ENCODE measurements at places on chromosomes 11 and 22. TPM values are rescaled to one million over a fixed set of nuclear protein-coding genes. Genes with fewer than 3 reads are reported as not detected.

DNA sequence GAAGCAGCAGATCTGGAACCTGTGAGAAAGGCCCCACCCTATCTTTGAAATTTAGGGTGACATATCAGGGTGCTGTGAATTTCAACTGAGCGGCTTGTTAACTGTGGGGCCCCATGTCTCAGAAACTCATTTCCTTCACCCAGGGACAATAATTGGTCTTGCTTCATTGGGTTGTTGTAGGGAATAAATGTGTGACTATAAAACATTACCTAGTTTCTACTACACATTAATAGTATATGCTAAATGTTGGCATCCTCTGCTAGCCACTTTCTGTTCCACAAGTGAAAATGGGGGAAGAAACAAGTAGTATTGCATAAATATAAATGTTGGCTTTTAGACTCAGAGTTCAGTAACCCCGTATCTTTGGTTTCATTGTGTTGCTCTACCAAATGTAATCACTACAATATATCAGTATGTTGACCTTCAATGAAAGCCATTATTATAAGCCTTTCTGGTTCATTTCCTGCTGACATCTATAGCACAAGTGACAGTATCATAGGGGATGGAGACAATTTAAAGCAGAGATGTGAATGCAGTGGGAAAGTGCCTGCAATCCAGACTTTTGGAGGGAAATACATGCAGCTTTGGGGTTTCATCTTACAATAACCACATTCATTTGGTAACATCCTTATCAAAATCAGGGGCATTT is 905.5 kb upstream of the RAG2 start:
- no peak overlapping the region for H3K4me3 ChIP-seq
- no peaks in the 10 kb centered on the region for H3K4me1 ChIP-seq
- H3K27ac ChIP-seq = no peak overlapping the region
- DNase-seq = no peak
- H3K36me3 ChIP-seq = no peaks in the 10 kb centered on the region

- no peak overlapping the region for H3K4me3 ChIP-seq
- no peaks in the 10 kb centered on the region for H3K36me3 ChIP-seq
- no peak for DNase-seq
- no peak overlapping the region for H3K27ac ChIP-seq
- peaks cover 18% of the 10 kb centered on the region for H3K4me1 ChIP-seq
Observed at GRCh38 chr11:124108156-124108555, 7.1 kb upstream of the VWA5A start.

DNA sequence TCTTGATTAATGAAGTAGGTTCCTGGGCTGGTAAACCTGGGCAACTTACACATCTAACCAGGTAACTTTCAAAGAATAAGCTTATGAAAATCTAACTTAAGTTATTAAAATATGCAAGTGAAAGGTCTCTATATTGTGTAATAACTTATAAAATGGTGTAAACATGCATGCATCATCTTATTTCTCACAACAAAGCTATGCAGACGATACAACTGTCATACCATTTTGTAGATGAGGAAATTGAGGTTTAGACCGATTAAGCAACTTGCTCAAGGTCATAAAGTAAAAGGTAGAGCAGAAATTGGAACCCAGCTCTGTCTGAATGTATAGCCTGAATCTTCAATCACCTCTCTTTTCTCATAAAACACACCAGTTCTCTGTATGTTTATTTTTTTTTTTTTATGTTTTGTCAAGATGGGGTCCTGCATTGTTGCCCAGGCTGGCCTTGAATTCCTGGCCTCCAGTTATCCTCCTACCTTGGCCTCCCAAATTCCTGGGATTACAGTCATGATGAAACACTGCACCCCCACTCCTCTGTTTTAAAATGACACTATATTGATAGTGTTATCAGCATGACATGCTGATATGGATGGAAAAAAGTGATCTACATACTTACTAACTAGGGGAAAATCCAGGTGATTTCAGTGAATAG is 109.6 kb downstream of the SGSM3 start:
- H3K27ac ChIP-seq = no peak overlapping the region
- H3K36me3 ChIP-seq = peaks cover 2% of the 10 kb centered on the region
- no peak overlapping the region for H3K4me3 ChIP-seq

GRCh38 chr11:14212986-14213385 is 146.0 kb downstream of the RRAS2 start:
- H3K27ac ChIP-seq = no peak overlapping the region
- DNase-seq = no peak
- peaks cover 16% of the 10 kb centered on the region for H3K27me3 ChIP-seq
- no peak overlapping the region for H3K4me3 ChIP-seq
- no peaks in the 10 kb centered on the region for H3K36me3 ChIP-seq
- H3K4me1 ChIP-seq = no peaks in the 10 kb centered on the region

- no peaks in the 10 kb centered on the region for H3K4me1 ChIP-seq
- H3K27me3 ChIP-seq = peaks cover 52% of the 10 kb centered on the region
- no peaks in the 10 kb centered on the region for H3K36me3 ChIP-seq
- H3K4me3 ChIP-seq = no peak overlapping the region
- H3K27ac ChIP-seq = no peak overlapping the region
- DNase-seq = no peak
Observed at GRCh38 chr11:72535194-72535547, 100.8 kb upstream of the CLPB start.

DNA sequence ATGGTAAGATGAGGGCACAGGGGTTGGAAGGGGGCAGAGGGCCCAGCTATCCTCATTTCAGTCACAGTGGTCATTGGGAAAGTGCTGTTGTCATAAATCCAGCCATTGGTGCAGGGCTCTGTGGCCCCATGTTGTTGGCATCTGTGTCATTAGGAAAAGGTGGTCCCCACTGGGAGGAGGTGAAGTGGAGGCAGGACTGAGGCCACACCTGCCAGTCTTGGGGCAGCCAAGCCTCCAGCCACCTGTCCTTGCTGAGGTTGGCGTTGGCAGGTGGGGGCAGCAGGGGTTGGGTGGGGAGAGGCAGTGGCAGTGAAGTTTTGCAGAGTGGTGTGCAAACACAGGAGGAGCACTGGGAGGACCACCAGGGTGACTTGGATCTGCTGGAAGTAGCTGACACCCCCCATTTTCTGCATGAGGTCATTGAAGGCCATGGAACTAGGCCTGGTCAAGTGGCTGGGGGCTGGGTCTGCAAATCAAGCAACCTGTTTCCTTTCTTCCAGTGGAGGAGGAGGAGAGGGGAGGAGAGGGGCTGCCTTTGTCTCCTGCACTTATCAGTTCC is 25.3 kb downstream of the SLC22A6 start:
- DNase-seq = no peak
- no peak overlapping the region for H3K27ac ChIP-seq
- no peaks in the 10 kb centered on the region for H3K4me1 ChIP-seq
- no peaks in the 10 kb centered on the region for H3K36me3 ChIP-seq

DNA sequence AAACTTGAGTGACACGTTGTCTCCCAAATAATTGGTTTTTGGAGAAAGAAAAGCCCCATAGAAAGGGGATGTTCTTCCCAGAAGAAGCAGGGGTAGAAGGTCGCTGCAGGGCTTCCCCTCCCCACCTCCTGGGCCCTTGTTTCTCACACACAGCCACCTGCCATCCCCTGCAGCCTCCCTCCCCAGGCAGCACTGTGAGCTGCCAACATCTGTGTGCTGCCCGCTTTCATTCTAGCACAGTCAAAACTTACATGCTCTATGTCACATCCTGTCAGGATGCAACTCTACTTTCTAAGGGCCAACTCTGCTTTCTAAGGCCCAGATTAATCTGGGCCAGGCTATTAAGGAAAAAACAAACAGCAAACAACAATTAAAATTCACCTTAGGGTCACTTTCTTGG is 309.4 kb upstream of the ZC3H12C start:
- no peaks in the 10 kb centered on the region for H3K36me3 ChIP-seq
- H3K27ac ChIP-seq = no peak overlapping the region
- no peaks in the 10 kb centered on the region for H3K4me1 ChIP-seq
- no peak for DNase-seq
- no peaks in the 10 kb centered on the region for H3K27me3 ChIP-seq

- no peak overlapping the region for H3K27ac ChIP-seq
- peaks cover 69% of the 10 kb centered on the region for H3K36me3 ChIP-seq
- no peaks in the 10 kb centered on the region for H3K27me3 ChIP-seq
- DNase-seq = no peak
- H3K4me3 ChIP-seq = no peak overlapping the region
Observed at GRCh38 chr22:41648432-41648831, 27.3 kb downstream of the XRCC6 start.

DNA sequence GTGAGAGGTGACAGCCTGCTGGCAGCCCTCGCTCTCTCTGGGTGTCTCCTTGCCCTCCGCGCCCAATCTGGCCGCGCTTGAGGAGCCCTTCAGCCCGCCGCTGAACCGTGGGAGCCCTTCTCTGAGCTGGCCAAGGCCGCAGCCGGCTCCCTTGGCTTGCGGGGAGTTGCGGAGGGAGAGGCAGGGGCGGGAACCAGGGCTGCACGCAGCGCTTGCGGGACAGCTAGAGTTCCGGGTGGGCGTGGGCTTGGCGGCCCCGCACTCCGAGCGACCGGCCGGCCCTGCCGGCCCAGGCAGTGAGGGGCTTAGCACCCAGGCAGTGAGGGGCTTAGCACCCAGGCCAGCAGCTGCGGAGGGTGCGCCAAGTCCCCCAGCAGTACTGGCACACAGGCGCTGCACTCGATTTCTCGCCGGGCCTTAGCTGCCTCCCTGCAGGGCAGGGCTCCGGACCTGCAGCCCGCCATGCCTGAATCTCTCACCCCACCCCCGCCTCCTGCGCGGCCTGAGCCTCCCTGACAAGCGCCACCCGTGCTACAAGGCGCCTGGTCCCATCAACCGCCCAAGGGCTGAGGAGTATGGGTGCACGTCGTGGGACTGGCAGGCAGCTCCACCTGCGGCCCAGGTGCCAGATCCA is 1526.1 kb downstream of the FAM181B start:
- H3K27me3 ChIP-seq = no peaks in the 10 kb centered on the region
- no peak overlapping the region for H3K4me3 ChIP-seq
- H3K4me1 ChIP-seq = no peaks in the 10 kb centered on the region
- H3K36me3 ChIP-seq = no peaks in the 10 kb centered on the region

GRCh38 chr11:121445071-121445768 is 6.9 kb upstream of the SORL1 start:
- H3K27me3 ChIP-seq = no peaks in the 10 kb centered on the region
- peak overlapping the region; percentile 66 for H3K4me3 ChIP-seq
- H3K4me1 ChIP-seq = peaks cover 63% of the 10 kb centered on the region
- peaks cover 8% of the 10 kb centered on the region for H3K36me3 ChIP-seq

DNA sequence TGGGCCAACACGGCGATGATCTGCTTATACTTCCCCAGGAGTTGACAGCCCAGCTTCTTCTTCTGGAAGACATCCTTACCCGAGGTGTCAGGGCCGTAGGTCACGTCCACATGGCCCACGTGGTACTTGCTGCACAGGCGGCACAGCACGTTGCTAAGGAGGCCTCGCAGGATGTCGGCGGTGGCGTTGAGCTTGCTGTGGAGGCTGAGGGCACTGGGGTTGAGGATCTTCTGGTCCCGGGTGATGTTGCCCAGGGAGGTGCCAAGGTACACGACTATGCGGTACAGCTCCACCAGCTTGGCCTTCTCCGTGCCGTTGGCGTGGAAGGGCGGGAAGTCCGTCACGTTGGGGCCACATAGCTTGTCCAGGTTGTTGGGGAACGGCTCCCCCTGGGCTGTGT is 2.9 kb downstream of the LIF start:
- H3K36me3 ChIP-seq = no peaks in the 10 kb centered on the region
- no peak overlapping the region for H3K27ac ChIP-seq
- H3K27me3 ChIP-seq = peaks cover 32% of the 10 kb centered on the region

DNA sequence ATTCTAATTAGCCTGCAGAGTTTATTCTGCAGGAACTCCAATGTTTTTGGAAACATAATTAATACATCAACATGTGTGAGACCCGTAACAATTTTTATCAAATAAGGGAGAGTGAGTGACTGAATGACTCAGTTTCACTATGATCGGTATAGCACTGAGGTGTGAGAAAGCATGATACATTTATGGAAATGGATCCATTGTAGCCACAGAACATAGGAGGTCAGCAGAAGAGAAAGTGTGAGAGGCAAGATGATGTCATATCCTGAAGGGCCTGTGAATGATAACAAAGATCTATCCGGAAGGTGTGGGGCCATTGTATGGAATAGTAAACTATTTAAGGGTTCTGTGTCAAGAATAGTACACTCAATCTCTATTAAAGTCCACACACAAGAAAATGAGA is 1406.1 kb upstream of the TENM4 start:
- DNase-seq = no peak
- H3K4me1 ChIP-seq = no peaks in the 10 kb centered on the region
- H3K4me3 ChIP-seq = no peak overlapping the region

DNA sequence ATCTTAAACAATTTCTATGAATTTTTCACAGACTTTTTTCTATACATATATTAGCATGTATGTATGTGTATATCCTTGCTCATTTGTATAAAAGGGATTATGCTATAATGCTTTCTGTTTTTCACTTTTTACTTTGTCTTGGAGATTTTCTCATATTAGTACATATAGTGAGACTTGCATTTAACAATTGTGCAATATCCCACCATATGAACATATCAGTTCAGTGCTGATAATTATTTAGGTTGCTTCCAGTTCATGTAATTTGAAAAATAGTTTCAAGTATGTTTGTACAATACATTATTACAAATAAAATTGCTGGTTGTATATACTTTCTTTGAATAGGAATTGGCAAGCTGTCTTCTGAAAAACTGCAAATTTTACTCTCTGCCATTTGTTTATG is 37.9 kb downstream of the HEPHL1 start:
- H3K36me3 ChIP-seq = no peaks in the 10 kb centered on the region
- DNase-seq = no peak
- no peaks in the 10 kb centered on the region for H3K27me3 ChIP-seq
- no peak overlapping the region for H3K4me3 ChIP-seq
- H3K27ac ChIP-seq = no peak overlapping the region

DNA sequence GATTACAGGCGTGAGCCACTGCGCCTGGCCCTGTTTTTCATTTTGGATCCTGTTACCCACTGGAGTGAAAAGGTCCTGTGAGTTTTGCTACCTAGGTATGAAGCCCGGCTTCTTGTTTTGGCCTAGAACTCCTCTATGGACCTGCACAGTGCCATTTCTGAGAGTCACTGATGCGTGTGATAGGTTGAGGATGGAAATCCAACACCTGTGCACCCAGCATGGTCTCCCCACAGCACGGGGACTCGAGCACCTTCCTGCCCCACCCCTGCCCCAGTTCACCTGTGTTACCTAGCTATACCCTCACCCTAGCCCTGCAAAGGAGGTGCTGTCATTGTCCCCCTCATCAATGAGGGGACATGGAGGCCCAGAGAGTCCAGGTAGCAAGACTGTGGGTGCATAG is 5.1 kb downstream of the FBLN1 start:
- no peak overlapping the region for H3K4me3 ChIP-seq
- DNase-seq = no peak
- no peaks in the 10 kb centered on the region for H3K36me3 ChIP-seq
- peaks cover 7% of the 10 kb centered on the region for H3K4me1 ChIP-seq
- H3K27me3 ChIP-seq = peaks cover 33% of the 10 kb centered on the region

The C22orf23 gene
- total RNA-seq = 0.16 TPM

The CBLIF gene
- not detected for total RNA-seq

The ADSL gene
- 102 TPM for total RNA-seq

The IFITM10 gene
- not detected for total RNA-seq

The MN1 gene
- not detected for total RNA-seq

The CTSF gene
- 2.0 TPM for total RNA-seq

The CDHR5 gene
- total RNA-seq = not detected

The SLC22A25 gene
- not detected for total RNA-seq

The MPZL3 gene
- total RNA-seq = 2.9 TPM

The PRDM11 gene
- total RNA-seq = 23.6 TPM

The RASL10A gene
- total RNA-seq = 0.98 TPM

All from activated B cell treated with CpG ODN at 0.5 μM for 24 hours (primary cell).